ENCODE measurements at places on chromosomes 16 and 17. TPM values are rescaled to one million over a fixed set of nuclear protein-coding genes. Genes with fewer than 3 reads are reported as not detected.

GRB7 gene
- total RNA-seq = not detected

SLC5A10 gene
- total RNA-seq = not detected

MYH8 gene
- total RNA-seq = not detected

FAM117A gene
- total RNA-seq = 3.3 TPM

GFER gene
- 75.7 TPM for total RNA-seq

DPEP2 gene
- total RNA-seq = not detected

VTN gene
- not detected for total RNA-seq

SLFN12 gene
- total RNA-seq = 7.7 TPM

SLC16A6 gene
- total RNA-seq = not detected

NHLRC4 gene
- total RNA-seq = 0.07 TPM

QPRT gene
- total RNA-seq = 2.3 TPM

SCNN1B gene
- not detected for total RNA-seq

CA4 gene
- total RNA-seq = not detected

SOX9 gene
- 24.9 TPM for total RNA-seq

RFFL gene
- 20.7 TPM for total RNA-seq

VPS25 gene
- 122 TPM for total RNA-seq

NOXO1 gene
- 0.43 TPM for total RNA-seq

GSDMA gene
- not detected for total RNA-seq

CTRB1 gene
- total RNA-seq = not detected

ZP2 gene
- not detected for total RNA-seq

CENPX gene
- 97.0 TPM for total RNA-seq

CMIP gene
- 4.7 TPM for total RNA-seq

PRR35 gene
- not detected for total RNA-seq

Measured in HT1080 (cell line).